Central memory CD4-positive, alpha-beta T cell (primary cell): ENCODE measurements at places on chromosomes 16 and 17.
A peak's percentile ranks its signal among the peaks of the same experiment; 100 is the strongest.

- peak; percentile 31 for DNase-seq
Observed at GRCh38 chr16:19601083-19601976, 45.8 kb downstream of the VPS35L start.

GRCh38 chr17:12865769-12866168 is 76.5 kb downstream of the ARHGAP44 start:
- no peak for DNase-seq

- no peak for DNase-seq
Observed at GRCh38 chr17:57288773-57289121, 32.4 kb downstream of the MSI2 start.

DNA sequence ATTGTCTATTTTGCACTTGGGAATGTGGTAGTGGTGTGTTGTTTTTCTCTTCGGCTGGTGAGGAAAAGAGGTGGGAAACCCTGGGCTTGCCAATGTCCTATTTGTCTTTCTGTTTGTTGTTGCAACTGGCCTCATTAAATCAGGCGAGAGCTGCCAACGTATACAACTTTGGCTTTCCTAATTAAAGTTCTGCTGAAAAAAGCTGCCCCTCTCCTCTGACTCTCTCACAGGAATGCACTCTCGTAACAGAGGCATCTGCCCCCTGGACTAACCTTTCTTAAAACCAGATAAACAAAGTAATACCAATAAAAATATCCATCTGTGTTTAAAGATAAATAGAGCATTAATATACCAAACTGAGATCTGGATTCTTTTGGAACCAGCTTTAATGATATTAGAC is 7.8 kb downstream of the CDRT15 start:
- DNase-seq: no peak

DNA sequence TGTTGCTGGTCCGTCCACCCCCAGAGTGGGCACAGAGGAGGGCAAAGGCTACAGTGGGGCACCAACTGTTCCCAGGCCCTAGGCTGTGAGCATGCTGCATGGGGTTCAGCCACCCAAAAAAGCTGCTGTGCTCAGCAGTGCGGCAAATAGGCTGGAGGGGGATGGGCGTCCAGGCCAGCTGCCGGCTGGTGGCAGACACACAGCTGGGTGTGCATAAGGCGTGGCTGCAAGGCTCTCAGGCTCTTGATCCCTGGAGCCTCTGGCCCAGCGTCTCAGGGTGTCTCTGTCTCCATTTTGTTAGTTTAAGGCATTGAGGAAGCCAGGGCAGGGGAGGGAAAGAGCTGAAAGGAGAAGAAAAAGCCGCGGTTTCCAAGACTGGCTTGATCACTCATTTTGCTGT is 8.8 kb downstream of the RPL19 start:
- DNase-seq: no peak

- DNase-seq: no peak
Observed at GRCh38 chr16:19008245-19009169, 24.8 kb downstream of the TMC7 start.

DNA sequence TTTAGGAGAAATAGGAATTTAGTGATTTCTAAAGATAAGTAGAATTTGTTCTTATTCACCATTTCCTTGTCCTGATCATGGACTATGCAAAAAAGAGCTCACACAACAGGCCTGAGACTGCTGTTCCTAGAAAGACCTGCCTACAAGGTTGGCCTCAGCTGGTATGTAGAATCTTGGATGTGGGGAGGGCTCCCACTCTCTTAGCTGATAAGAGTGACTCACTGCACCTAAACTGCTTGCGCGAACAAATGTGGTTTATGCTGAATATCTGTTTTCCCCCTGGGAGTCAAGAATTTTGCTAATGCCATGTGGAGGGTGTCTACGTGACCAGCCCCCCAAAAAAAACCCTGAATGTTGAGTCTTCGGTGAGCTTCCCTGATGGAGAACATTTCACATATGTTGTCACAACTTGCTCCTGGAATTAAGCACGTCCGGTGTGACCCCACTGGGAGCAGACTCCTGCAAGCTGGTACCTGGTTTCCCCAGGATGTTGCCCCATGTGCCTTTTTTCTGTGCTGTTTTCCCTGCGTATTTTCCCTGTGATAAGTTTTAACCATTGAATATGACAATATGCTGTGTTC is 68.8 kb upstream of the HSBP1 start:
- DNase-seq: no peak

DNA sequence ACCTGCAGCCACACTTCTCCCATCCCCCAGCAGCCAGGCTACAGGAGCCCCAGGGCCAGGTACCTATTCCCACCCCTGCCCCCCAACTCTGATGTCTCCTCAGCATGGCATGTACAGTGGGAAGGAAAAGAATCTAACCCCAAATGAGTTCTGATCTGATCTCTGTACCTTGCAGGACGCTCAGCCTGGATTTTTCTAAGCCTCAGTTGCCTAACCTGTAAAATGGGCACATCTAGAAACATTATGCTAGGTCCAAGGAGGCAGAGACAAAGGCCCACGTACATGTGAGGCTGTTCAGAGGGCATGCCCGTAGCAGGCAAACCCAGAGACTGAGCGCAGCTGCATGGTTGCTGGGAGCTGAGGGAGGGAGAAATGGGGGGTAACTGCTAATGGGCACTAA is 35.1 kb downstream of the SLC38A8 start:
- no peak for DNase-seq

DNA sequence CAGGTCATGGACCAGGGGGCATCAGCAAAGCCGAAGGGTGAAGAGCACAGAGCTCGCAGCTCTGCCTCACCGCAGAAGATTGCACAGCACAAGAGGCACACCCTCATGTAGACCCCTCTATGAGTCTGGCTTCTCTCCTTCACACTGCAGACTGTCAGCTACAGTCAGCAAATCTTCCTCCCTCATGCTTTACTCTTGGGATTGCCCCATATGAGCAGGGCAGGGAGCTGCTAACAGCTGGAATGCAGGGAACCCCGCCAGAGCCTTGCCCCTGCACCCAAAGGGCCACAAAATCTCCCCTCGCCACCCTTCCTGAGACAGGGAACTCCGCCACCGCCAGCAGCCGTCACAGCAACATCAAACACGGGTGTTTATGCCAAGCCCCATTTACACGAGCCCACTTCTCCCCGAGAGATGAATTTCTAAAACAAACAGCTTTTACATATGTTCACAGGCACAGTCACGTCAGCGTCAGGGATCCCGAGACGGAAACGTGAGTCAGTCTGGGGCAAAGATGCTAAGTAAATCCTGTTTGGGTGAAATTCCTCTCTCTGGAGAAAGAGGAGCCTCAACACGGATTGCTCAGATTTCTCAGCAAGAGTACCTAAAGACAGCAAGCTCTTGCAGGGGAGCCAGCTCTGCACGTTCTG is 121.9 kb downstream of the CDYL2 start:
- no peak for DNase-seq
